ENCODE measurements at places on chromosomes 3 and 15. TPM values are rescaled to one million over a fixed set of nuclear protein-coding genes. Genes with fewer than 3 reads are reported as not detected.

RBPMS2 gene
- total RNA-seq, result 7.9 TPM

DMXL2 gene
- total RNA-seq, result 32.3 TPM

ROPN1B gene
- total RNA-seq, result not detected

PLA2G4D gene
- total RNA-seq, result not detected

P2RY13 gene
- 1.2 TPM for total RNA-seq

SLC22A13 gene
- total RNA-seq, result under 0.01 TPM

MYO5C gene
- 29.8 TPM for total RNA-seq

TNNC1 gene
- total RNA-seq, result 3.0 TPM

TRAT1 gene
- 0.35 TPM for total RNA-seq

DNA sequence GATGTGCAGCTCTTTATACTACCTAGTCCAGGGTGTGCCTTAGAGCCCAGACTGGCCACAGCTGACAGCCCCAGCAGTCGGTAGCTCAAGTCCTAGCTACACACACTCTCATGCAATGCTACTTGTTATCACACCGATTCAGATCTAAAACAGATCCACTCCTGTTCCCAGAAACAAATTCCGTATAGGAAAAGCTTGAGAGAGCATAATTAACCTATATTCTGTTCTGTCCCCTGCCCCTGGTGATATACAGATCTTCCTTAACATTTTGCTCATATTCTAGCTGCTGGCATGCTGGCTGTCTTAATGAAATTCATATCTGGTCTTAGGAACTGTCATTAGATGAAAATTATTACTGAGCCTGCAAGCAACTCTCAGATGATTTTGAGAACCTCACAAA lies 204.3 kb downstream of the SOX2 start:
- no peak for DNase-seq
- no peaks in the 10 kb centered on the region for H3K36me3 ChIP-seq
- H3K27ac ChIP-seq, result no peak overlapping the region
- H3K4me1 ChIP-seq, result no peaks in the 10 kb centered on the region
- no peak overlapping the region for H3K4me3 ChIP-seq

- no peaks in the 10 kb centered on the region for H3K27me3 ChIP-seq
- H3K27ac ChIP-seq, result no peak overlapping the region
- H3K4me3 ChIP-seq, result no peak overlapping the region
- no peak for DNase-seq
- H3K36me3 ChIP-seq, result no peaks in the 10 kb centered on the region
Measured at GRCh38 chr3:43866529-43867353, 176.0 kb downstream of the ABHD5 start.

DNA sequence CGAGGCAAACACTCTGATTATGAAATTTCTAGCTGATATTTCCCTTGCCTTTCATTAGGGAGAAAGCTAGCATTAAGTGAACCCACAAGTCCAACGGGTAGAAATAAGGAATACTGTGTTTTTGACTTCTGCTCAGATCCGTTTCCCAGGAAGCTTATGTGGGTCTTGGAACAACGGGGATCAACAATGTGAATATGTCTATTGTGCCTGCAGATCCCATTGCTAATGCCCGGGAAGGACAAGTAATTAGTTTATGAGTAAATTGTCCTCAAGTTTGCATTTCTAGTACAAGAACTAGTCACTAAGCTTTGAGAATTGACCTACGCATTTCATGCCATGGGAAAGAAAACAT lies 236.4 kb downstream of the UACA start:
- no peaks in the 10 kb centered on the region for H3K27me3 ChIP-seq
- H3K27ac ChIP-seq, result peak overlapping the region; percentile 17
- no peak for DNase-seq

DNA sequence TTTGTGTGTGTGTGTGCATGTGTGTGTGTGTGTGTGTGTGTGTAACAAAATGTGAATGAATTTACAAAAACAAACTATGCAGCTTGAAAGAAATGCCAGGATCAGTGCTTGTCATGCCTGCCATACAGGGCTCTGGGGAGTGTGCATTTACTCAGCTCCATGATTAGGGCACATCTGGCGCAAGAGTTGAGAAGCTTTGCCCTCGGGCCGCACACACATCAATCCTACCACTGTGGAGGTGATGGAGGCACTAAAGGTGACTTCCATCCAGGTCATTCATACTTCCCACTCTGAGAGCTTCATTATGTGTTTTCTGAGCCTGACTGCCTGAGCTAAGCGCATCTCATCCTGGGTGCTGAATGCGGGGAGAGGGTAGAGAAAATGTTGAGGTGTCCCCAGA lies 72.0 kb upstream of the ZBED2 start:
- H3K27ac ChIP-seq, result peak overlapping the region; percentile 37
- DNase-seq, result no peak
- no peaks in the 10 kb centered on the region for H3K36me3 ChIP-seq
- H3K4me3 ChIP-seq, result no peak overlapping the region

- no peak overlapping the region for H3K4me3 ChIP-seq
- peaks cover 20% of the 10 kb centered on the region for H3K4me1 ChIP-seq
- H3K27me3 ChIP-seq, result no peaks in the 10 kb centered on the region
- H3K27ac ChIP-seq, result peak overlapping the region; percentile 77
Measured at GRCh38 chr3:10192953-10193691, 28.4 kb downstream of the IRAK2 start.

GRCh38 chr15:69265347-69265955 lies 33.3 kb upstream of the PAQR5 start:
- H3K4me1 ChIP-seq, result no peaks in the 10 kb centered on the region
- no peaks in the 10 kb centered on the region for H3K36me3 ChIP-seq

DNA sequence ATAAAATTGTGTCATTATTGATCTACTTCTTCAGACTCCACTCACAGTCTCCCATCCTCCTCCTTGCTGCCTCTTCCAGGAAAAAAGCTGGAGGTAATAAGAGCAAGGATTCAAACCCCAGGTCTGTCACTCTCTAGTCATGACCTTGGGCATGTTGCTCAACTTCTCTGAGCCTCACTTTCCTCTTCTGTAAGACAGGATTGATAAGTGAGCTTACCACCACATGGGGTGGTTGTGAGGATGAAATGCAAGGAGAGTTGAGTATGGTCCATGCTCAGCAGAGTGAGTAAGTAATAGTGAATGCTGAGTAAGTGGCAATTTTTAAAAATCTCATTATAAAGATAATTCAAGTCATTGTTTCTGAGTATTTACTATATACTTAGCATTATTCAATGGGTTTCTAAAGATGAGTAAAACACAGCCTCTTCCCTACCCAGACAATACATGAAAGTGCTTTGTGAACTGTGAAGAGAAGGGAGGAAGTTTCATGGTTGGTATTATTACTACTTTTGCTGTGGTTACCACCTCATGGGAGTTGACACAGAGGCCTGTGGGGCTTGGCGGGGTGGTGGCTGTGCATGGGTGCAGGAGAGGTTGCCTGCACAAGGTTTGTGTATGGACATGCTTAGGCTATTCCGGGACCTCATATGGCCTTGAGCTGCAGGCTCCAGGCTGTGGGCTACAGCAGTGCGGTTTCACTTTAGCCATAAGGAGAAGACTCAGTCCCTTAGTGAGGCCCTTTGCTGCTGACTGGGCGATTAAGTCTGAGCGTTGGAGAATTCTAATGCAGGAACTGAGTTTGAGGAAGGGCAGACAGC lies 30.0 kb downstream of the SLC6A11 start:
- no peaks in the 10 kb centered on the region for H3K4me1 ChIP-seq
- H3K4me3 ChIP-seq, result no peak overlapping the region
- H3K27me3 ChIP-seq, result no peaks in the 10 kb centered on the region
- DNase-seq, result no peak
- no peaks in the 10 kb centered on the region for H3K36me3 ChIP-seq
- H3K27ac ChIP-seq, result no peak overlapping the region

- H3K4me1 ChIP-seq, result no peaks in the 10 kb centered on the region
- peak; percentile 72 for DNase-seq
- no peak overlapping the region for H3K4me3 ChIP-seq
- H3K27ac ChIP-seq, result no peak overlapping the region
Measured at GRCh38 chr3:44323341-44323955, 15.1 kb upstream of the TCAIM start.

DNA sequence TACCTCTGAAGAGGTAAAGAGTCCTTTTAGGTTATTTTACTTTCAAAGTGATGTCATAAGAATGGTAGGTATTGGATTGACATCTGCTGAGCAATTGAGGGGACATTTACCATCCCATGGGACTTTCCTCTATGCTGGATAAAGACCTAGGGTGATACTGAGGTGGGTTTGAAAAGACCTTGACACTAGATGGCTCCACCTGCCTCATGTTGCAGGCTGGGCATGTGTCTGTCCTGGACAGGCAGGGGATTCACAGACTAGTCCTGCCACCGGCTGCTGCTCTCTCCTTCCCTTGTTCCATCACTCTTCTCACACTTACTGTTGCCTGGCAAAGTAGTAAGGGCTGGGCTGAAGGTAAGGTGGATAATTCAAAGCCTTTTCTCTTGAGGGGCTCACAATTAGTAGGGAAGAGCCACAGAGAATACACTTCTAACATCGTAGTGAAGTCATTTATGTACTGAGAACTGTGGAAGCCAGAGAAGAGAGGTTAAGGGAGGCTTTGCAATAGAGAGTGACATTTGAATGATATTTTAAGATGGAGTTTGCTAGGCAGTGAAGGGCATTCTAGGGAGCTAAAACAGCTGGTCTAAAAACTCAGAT lies 27.7 kb downstream of the TRAK1 start:
- no peak for DNase-seq
- H3K4me1 ChIP-seq, result peaks cover 4% of the 10 kb centered on the region
- no peak overlapping the region for H3K27ac ChIP-seq
- H3K36me3 ChIP-seq, result no peaks in the 10 kb centered on the region
- no peak overlapping the region for H3K4me3 ChIP-seq

DNA sequence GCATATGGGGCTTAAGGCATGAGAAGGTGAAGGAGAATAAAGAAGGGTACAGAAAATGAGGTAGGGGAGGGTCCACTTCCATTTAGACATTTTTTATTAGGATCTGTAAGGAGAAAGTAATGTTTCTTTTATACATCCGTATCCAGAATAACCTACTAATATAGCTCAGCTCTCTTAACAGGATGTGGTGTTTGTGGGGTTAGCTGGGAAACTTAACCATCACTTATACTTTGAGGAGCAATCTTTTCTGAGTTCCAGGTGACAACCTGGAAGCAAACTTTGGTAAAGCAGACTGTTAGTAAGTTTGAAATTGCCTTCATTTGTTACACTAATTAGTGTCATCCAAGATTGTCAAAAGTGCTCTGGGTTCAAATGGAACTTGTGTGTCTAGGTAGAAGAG lies 36.6 kb downstream of the BUB1B start:
- no peaks in the 10 kb centered on the region for H3K27me3 ChIP-seq
- H3K27ac ChIP-seq, result no peak overlapping the region
- no peaks in the 10 kb centered on the region for H3K36me3 ChIP-seq
- no peak for DNase-seq
- H3K4me1 ChIP-seq, result no peaks in the 10 kb centered on the region

- H3K27ac ChIP-seq, result peak overlapping the region; percentile 86
- H3K4me1 ChIP-seq, result no peaks in the 10 kb centered on the region
- H3K4me3 ChIP-seq, result peak overlapping the region; percentile 99
- no peaks in the 10 kb centered on the region for H3K36me3 ChIP-seq
- peak; percentile 41 for DNase-seq
Measured at GRCh38 chr3:108090049-108090700, 656 bp downstream of the CD47 start.

- no peak for DNase-seq
- no peaks in the 10 kb centered on the region for H3K4me1 ChIP-seq
- H3K27ac ChIP-seq, result no peak overlapping the region
- H3K4me3 ChIP-seq, result no peak overlapping the region
- H3K36me3 ChIP-seq, result no peaks in the 10 kb centered on the region
- H3K27me3 ChIP-seq, result no peaks in the 10 kb centered on the region
Measured at GRCh38 chr15:91465696-91466095, 365.6 kb downstream of the SV2B start.

DNA sequence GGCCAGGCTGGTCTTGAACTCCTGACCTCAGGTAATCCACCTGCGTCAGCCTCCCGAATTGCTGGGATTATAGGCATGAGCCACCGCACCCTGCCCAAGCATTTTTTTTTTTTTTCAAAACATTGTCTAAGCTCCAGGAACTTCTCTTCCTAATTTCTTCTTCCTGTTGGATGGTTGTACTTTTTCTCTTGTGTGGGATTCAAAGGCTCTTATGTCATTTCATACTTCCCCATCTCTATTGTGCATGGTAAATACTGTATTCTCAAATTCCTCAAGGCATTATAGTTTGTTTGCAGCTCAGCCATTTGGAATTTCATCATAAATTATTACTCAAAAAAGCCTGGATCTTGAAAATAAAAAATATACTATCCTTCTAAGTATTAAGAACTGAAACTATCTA lies 199.1 kb upstream of the GADL1 start:
- H3K27me3 ChIP-seq, result no peaks in the 10 kb centered on the region
- no peaks in the 10 kb centered on the region for H3K36me3 ChIP-seq
- H3K4me3 ChIP-seq, result no peak overlapping the region
- DNase-seq, result no peak
- no peaks in the 10 kb centered on the region for H3K4me1 ChIP-seq

DNA sequence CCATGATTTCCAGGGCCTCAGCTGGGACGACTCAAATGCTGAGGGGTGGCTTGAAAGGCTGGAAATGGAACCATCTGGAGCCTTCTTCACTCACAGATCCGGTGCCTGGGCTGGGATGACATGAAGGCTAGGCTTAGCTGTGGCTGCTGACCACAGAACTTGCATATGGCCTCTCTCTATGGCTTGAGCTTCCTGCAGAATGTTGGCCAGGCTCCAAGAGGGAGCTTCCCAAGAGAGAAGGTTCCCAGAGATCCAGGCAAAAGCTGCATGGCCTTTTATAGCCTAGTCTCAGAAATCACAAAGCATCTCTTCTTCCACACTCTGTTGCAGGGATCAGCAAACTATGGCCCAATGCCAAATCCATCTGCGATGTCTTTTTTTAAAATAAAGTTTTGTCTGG lies 44.8 kb downstream of the GATM start:
- no peaks in the 10 kb centered on the region for H3K27me3 ChIP-seq
- H3K4me3 ChIP-seq, result no peak overlapping the region
- H3K27ac ChIP-seq, result no peak overlapping the region
- H3K4me1 ChIP-seq, result no peaks in the 10 kb centered on the region
- no peaks in the 10 kb centered on the region for H3K36me3 ChIP-seq

GRCh38 chr15:98809273-98809672 lies 160.9 kb downstream of the IGF1R start:
- peaks cover 6% of the 10 kb centered on the region for H3K4me1 ChIP-seq
- H3K27ac ChIP-seq, result no peak overlapping the region
- no peak overlapping the region for H3K4me3 ChIP-seq
- no peaks in the 10 kb centered on the region for H3K36me3 ChIP-seq
- H3K27me3 ChIP-seq, result no peaks in the 10 kb centered on the region
- DNase-seq, result no peak

DNA sequence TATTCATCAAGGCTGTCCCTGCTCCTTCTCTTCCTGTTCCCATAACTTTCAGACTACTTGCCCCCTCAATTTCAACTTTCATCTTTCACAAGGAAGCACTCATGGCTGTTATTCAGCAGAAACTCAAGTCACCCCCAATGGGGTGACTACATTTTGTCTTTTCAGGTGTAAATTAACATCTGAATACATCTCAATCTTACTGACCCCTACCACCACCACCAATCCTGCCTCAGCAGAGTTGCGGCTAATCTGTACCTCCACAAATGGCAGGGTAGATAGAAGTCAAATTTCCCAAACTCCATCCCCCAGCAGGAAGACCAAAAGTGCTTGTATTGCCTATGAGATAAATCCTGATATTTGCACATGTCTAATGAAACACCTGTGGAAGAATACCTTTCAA lies 19.2 kb downstream of the SOX2 start:
- H3K27me3 ChIP-seq, result peaks cover 4% of the 10 kb centered on the region
- no peaks in the 10 kb centered on the region for H3K36me3 ChIP-seq
- peaks cover 4% of the 10 kb centered on the region for H3K4me1 ChIP-seq
- H3K27ac ChIP-seq, result no peak overlapping the region

GRCh38 chr15:50082066-50082465 lies 37.0 kb downstream of the ATP8B4 start:
- H3K27me3 ChIP-seq, result no peaks in the 10 kb centered on the region
- H3K4me1 ChIP-seq, result peaks cover 5% of the 10 kb centered on the region
- no peaks in the 10 kb centered on the region for H3K36me3 ChIP-seq
- no peak overlapping the region for H3K27ac ChIP-seq

All from uterus (tissue), 4 donors.